ENCODE measurements at places on chromosomes 6 and 20.

DNA sequence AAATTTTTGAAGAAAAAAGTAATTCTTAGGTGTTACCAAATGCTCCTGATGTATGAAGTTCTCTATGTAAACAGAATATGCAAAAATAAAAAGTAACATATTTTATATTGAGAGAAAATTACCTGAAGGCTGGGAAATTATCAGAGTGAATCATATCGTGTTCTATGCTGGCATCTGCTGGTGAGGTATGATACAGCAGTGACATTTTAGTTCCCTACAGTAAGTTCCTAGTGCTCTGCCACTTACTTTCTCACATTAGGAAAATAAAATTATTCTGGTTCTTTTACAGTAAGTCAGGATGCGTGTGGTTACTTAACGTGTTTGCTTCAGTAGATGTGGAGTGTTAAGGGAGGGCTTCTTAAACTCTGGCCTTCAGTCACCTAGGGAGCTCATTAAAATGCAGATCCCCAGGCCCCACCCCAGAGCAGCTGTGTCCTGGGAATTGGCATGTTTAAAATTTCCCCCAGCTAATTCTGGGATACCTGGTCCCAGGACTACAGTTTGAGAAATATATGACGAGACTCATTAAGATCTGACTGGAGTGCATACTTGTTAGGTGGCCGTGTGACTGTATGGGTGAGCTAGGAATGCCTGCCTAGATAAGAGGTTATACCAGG, 3.2 kb downstream of the ACTR5 start:
- peaks cover 7% of the 10 kb centered on the region for H3K36me3 ChIP-seq
- no peak overlapping the region for H3K27ac ChIP-seq
- no peaks in the 10 kb centered on the region for H3K4me1 ChIP-seq
- DNase-seq: peak; percentile 54
- no peaks in the 10 kb centered on the region for H3K27me3 ChIP-seq
- no peak overlapping the region for H3K4me3 ChIP-seq

DNA sequence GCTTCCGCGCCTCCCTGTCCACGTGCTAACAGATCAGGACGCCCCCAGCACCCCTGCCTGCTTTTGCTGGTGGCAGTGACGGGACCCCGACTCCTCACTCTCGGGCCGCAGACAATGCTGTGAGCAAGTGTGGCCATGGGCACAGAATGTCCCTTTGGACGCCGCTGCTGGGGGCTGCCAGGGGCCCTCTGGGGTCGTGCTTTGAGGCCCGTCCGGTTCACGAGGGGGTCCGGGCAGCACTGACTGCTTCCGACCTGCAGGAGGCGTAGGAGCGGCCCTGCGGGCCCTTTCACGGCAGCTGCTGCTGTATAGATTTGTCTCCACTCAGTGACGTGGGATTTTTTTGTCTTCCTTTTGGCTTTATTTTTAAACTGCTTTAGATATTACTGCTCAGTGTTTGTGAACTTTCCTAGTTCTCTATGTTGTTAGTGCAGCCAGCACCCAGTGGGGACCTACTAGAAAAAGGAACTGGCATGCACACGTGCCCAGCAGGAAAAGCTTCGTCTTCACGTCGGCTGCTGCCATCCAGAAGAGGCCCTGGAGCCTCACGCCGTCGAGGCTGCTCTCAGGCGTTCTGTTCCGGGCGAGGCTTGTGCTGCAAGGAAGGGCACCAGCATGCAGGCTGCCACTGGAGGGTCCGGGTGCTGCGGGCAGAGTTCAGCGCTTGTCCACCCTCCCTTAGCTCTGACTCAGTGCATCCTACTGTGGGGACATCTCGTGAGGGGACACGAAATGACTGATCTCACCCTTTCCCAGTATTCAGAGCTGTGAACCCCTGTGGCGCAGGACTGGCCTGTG, 21.7 kb downstream of the UCKL1 start:
- no peak overlapping the region for H3K27ac ChIP-seq
- H3K4me3 ChIP-seq: no peak overlapping the region
- DNase-seq: no peak

- H3K4me3 ChIP-seq: no peak overlapping the region
- DNase-seq: no peak
- H3K4me1 ChIP-seq: no peaks in the 10 kb centered on the region
- H3K27ac ChIP-seq: no peak overlapping the region
- no peaks in the 10 kb centered on the region for H3K36me3 ChIP-seq
These were observed 169.1 kb upstream of the PMEPA1 start for GRCh38 chr20:57878786-57879424.

GRCh38 chr20:46222521-46223007, 85.7 kb downstream of the CDH22 start:
- no peaks in the 10 kb centered on the region for H3K4me1 ChIP-seq
- H3K4me3 ChIP-seq: no peak overlapping the region
- DNase-seq: no peak
- H3K27me3 ChIP-seq: no peaks in the 10 kb centered on the region

All from small intestine (tissue), 16 donors.